Heart left ventricle (tissue), 16 donors: ENCODE measurements at places on chromosomes 11 and 22. TPM values are rescaled to one million over a fixed set of nuclear protein-coding genes. Genes with fewer than 3 reads are reported as not detected.

The C11orf97 gene
- total RNA-seq = not detected

- DNase-seq = no peak
Measured at GRCh38 chr11:111633756-111634362, 31.6 kb downstream of the SIK2 start.

- DNase-seq = peak; percentile 79
Measured at GRCh38 chr11:128334311-128335044, 252.9 kb downstream of the ETS1 start.

DNA sequence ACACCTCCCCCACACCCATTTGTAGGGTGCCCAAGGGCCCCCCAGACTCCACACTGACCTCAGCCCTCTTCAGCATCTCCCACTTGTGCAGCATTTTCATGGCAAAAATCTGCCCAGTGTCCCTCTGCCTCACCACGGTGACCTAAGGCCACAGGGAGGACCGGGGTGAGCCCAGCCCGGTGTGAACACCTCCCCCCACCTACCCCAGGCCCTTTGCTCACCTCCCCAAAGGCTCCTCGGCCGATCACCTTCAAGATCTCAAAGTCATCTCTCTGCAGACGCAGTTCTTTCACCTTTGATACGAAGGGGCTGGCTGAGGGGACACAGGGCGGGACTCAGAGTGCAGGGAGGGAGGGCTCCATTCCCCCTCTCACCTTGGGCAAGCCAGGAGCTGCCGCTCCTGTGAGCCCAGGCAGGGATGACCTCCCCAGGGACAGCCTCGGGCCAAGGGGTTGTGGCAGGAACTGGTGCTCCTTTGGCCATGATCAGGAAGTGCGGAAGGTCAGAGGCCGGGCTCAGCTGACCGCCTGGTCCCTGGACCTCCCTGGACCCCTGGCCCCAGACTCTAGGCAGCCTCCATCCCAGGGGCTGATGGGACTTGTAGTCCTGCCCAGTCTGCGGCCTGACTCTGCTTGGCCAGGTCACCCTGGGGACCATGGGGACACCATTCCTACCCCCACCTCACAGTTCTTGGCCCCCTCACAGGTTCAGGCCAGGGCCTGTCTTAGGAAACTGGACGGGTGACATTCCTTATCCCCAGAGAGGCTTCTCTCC is 2.7 kb downstream of the CDC42BPG start:
- DNase-seq = no peak

- DNase-seq = no peak
Measured at GRCh38 chr11:102836290-102836875, 7.0 kb downstream of the MMP3 start.

GRCh38 chr11:2276280-2277007 is 6.1 kb upstream of the ASCL2 start:
- DNase-seq = no peak

GRCh38 chr11:99376463-99376862 is 355.7 kb downstream of the CNTN5 start:
- DNase-seq = no peak

DNA sequence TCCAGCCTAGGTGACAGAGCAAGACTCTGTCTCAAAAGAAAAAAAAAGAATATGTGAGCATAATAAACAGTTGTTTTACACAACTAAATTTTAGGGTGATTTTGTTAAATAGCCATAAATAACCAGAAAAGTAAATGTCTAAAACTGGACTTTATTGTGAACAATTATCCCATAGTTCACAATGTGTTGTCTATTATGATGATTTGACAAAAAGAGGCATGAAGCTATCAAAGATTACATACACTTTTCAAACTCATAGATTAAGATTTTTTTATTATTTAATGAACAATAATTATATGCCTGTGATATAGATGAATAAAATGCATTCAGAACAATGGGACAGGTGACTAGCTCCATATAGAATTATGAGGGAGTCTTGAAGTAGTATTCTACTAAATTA is 27.0 kb upstream of the MTMR2 start:
- DNase-seq = no peak

DNA sequence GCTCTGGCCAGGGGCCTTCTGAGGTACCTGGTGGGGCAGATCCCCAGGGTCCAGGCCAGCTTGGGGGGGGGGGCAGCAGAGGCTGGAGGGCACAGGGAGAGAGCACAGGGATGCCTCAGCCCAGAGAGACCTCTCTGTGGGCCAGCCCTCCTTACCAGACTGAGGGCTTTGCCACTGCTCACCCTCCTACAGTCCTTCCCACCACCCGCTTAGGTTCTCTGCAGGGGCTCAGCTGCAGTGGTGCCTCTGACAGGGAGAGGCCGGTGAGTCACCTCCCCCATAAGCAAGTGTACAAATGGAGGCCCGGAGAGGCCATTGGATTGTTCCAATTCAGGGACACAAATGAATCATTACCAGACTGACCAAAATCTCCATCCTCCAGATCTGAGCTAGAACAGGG is 68.1 kb upstream of the LMO1 start:
- DNase-seq = no peak

DNA sequence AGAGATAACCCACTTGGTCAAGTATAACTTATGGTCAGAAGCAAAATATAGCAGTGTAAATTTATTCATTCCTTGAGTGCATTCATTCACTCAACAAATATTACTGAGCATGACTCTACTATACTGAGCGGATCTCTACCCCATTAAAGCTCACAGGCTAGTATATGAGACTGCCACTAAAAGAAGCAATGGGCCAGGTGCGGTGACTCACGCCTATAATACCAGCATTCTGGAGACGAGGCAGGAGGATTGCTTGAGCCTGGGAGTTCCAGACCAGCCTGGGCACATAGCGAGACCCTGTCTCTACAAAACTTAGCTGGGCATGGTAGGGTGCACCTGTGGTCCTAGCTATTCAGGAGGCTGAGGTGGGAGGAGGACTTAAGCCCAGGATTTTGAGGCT is 197.6 kb upstream of the BLID start:
- no peak for DNase-seq

- DNase-seq = no peak
Measured at GRCh38 chr11:133249065-133249464, 283.2 kb downstream of the OPCML start.

- no peak for DNase-seq
Measured at GRCh38 chr22:24146791-24147353, 34.4 kb upstream of the SUSD2 start.

The TECTA gene
- total RNA-seq = 1.3 TPM

The ALDH3B1 gene
- 2.8 TPM for total RNA-seq

The MPEG1 gene
- 6.0 TPM for total RNA-seq

DNA sequence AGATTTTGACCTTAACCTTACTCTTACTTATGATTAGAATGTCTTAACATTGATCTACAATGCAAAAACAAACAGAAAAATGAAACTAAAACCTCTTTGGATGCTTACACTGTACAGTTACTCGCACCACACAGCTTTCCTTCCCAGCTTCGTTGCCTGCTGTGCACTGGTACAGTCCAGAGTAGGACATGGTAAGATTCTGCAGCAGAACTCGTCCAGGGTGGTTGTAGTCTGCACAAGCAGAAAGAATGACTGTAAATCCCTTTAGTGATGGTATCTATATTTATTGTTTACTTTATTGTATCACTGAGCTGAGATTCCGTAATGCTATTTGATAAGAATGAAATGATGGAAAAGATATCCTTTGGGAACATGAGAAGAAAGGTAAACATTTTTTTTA is 21.0 kb upstream of the HSPA8 start:
- DNase-seq = no peak

DNA sequence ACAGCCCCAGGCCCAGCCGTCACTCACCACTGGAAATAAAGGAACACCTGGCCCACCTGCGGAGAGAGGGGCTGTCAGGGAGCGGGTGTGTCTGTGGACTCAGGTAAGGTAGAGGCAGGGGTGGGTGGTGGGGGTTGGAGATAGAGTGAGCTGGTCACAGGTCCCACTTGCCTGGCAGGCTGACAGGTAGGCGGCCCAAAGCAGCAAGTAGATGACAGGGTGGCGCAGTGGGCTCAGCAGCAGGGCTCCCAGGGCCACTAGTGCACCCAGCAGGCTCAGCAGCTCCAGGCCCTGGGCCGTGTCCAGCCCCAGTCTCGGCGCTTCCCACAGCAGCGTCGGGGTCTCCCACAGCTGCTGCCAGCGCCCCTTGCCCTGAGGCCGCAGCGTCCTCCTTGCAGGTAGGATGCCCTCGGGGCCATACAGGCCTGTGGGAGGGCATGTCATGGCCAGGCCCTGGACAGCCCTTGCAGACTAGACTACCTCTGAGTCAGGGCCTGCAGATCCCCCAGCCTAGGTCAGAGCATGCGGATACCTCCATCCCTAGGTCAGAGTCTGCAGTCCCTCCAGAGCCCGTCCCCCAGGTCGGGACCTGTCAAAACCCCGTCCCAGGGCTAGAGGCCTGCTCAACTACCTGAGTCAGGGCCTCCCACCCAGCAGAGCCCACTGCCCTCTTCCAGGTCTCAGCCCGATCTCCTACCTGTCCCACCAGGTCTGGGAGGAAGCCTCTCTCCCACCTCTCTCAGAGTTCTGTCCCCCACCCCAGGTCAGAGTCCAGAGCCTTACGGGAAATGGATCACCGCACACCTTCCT is 686 bp downstream of the LMF2 start:
- DNase-seq = no peak

- no peak for DNase-seq
Measured at GRCh38 chr11:24683583-24683982, 186.7 kb downstream of the LUZP2 start.
